Adipose tissue (tissue), 3 donors: ENCODE measurements at places on chromosomes 7 and 10. TPM values are rescaled to one million over a fixed set of nuclear protein-coding genes. Genes with fewer than 3 reads are reported as not detected.

DOCK4 gene
- 9.7 TPM for polyA plus RNA-seq

GNA12 gene
- polyA plus RNA-seq, result 42.6 TPM

EVX1 gene
- 0.22 TPM for polyA plus RNA-seq

IDE gene
- 6.4 TPM for polyA plus RNA-seq

CDHR1 gene
- polyA plus RNA-seq, result 0.11 TPM

FEZF1 gene
- not detected for polyA plus RNA-seq

RET gene
- polyA plus RNA-seq, result 0.75 TPM
